ENCODE measurements at places on chromosomes 13 and 19.
A peak's percentile ranks its signal among the peaks of the same experiment; 100 is the strongest.

GRCh38 chr13:71801781-71802180 lies 65.2 kb downstream of the DACH1 start:
- DNase-seq = no peak

GRCh38 chr19:49333811-49334288 lies 1.4 kb upstream of the CD37 start:
- DNase-seq = peak; percentile 63

DNA sequence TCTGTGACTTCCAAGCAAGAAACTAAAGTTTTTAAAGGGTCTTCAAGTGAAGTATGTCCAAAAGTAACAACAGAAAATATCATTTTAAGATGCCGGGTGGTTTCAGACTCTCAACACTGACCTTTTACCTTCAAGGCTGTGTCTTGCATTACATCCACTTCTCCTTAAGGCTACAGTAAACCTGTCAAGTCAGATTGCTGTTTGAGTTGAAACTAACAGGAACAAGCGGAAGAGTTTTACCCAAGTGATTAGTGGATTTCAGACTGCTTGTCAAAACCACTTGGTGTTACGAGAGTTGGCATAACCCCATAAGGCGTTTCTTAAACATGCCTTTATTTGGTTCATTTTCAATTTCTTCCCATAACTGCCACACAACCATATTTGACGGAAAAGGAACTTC lies 283.1 kb downstream of the DCT start:
- DNase-seq = no peak

DNA sequence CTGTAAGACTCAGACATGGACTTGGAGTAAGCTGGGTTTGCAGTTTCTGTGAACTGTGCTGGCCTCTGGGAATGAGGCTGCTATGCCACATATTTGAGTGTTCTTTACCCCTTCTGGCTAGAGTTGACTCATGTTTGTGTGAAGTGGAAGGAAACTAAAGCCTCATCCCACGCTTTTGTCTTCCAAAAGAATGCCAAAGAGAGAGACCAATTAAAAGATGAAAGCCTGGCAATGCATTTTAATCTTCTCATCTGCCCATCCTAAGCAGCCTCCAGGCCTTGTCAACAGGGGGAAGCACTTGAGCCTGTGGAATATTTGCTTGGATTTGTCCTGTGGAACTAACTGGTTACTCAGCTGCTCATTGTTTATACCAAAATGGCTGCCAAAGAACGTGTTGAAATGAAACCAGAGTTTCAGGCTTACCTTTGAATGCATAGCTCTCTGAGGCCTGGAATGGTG lies 49.1 kb downstream of the LMO7 start:
- no peak for DNase-seq

- DNase-seq = no peak
Observed at GRCh38 chr13:76697288-76697687, 188.9 kb downstream of the KCTD12 start.

GRCh38 chr19:475360-475759 lies 14.5 kb upstream of the SHC2 start:
- no peak for DNase-seq

GRCh38 chr19:53132141-53132991 lies at the start of gene ZNF415:
Gene ZNF415 (minus strand): TSS chr19:53132910. CDS start chr19:53122676, 10,234 bp downstream.
- peak; percentile 15 for DNase-seq

DNA sequence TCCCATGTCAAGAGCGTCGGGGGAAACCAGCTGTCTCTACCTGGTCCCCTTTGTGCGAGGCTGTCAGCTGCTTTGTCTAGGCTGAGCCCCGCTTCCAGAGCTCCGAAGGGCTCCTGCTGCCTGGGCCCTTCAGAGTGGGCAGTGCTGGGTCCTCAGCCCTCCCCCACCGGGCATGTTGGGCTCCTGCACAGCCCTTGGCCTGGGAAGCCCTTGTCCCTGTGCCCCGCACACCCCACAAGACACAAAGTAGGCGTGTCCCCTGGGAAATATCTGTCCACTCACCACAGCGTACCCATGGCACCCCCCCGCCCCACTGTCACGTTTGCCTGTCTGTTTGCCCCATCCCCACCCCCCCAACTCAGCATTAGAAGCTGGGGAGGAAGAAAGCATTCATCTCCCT lies 39.6 kb upstream of the RANBP3 start:
- DNase-seq = no peak

GRCh38 chr19:35528218-35529038 lies at the start of gene SBSN:
Gene SBSN (minus strand): TSS chr19:35528311. CDS start chr19:35528281, 30 bp downstream.
- no peak for DNase-seq

DNA sequence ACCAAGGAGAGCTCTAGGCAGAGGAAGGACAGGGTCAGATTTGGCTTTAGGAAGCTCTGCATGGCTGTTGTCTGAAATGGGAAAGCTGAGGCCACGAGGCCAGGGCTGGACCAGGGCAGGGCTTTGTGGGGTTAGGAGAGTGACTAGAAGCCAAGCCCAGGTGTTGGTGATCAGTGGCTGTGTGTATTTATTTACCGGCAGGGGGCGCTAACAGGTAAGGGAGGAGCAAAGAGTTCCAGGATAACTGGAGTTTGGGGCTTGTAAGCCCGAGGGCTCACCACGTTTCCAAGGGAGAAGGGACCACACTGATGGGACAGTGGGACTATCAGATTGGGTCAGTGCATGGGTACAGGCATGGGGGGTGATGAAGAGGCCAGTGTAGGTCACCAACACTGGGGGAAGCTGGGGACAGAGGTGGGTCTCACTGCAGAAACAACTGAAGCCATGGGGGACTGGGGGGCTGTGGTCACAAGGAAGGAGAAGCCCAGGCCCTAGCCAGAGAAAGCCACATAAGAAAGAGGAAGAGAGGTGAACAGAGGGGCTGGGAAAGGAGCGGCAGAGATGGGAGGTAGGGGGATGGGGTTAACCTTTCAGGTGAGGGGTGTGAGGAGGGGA lies 3.9 kb downstream of the TMEM147 start:
- DNase-seq = peak; percentile 61

DNA sequence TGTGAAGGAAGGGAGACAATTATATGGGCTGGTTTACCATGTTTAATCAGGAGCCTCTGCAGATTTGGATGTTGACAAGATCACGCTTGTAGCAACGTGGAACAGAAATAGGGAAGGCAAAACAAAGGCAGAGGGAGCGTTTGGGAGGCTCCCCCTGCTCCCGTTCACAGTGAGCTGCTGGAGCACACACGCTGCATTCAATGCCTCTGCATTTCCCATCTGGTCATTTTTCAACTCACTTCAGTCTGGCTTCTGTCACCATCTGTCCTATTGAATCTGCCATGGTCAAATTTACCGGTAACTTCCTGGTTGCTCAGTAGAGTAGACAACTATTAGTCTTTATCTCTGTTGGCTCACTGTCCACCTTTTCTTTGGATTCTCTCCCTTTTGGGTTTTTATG lies 91.0 kb downstream of the NHLRC3 start:
- DNase-seq = no peak

DNA sequence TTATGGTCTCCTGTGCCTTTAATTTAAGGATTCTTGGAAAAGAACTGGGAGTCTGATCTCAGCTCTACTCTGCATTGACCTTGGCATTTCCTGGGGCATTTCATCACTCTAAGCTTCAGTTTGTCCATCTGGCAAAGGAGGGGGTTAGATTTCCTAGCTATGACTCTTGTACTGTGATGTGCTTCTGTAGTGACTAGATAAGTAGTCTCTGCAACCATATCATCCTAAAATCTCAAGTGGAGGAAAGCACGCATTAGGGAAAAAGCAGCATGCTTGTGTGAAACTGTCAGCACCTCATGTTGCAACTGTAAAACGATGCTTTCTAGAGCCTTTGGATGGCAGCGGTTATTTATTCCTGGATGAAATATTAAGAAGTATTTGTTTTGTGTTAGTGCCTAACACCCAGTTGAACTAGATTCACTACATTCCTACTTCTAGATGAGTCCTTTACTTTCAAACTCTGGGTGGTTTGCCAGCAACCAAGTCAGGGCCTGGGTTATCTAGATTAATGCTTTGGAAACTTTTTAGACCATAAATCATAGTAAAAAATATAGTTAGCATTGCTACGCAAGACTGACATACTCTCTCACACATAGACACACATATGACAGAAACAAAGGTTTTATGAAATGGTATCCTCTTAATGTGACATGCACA lies 6.8 kb downstream of the WDFY2 start:
- no peak for DNase-seq

- DNase-seq = no peak
Observed at GRCh38 chr19:37306383-37306963, 64.4 kb upstream of the ZNF527 start.
